ENCODE measurements at places on chromosomes 3 and 15.

DNA sequence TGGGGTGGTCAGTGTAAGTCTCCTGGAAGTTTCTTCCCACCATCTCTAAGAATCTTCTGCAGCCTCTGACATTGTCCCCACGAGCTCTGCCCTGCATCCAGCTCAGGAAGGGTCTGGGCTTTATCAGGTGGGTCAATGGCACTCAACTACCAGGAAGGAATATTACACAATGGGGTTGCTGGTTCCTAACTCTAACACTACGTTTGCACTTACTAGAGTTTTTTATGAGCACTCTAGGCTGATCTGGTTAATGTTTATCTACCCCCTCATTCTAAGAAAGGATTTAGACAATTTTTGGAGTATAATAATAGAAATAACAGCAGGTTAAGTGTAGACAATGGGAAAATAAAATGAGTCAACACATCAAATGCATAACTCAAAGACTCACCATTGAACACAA lies 411.1 kb upstream of the RGMA start:
- DNase-seq = no peak

DNA sequence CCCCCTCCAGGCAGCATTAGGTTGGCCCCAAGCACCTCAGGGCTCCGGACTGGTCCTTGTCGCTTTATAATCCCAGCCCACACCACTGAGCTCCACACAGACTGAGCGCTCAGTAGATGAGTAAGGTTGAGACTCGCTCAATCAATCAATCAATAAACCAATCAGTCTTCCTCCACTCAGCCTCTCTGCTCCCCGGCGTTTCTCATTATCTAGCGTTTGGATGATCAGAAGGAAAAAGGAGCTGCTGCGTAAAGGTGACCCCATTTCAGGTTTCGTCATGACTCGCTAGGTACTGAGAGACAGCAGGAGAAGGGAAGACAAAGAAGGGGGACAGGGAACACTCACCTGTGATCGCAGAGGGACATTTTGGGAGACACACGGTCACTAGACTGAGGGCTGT lies 41.2 kb downstream of the ZNF710 start:
- no peak for DNase-seq

- no peak for DNase-seq
Observed at GRCh38 chr3:87336761-87337160, 60.4 kb upstream of the POU1F1 start.

DNA sequence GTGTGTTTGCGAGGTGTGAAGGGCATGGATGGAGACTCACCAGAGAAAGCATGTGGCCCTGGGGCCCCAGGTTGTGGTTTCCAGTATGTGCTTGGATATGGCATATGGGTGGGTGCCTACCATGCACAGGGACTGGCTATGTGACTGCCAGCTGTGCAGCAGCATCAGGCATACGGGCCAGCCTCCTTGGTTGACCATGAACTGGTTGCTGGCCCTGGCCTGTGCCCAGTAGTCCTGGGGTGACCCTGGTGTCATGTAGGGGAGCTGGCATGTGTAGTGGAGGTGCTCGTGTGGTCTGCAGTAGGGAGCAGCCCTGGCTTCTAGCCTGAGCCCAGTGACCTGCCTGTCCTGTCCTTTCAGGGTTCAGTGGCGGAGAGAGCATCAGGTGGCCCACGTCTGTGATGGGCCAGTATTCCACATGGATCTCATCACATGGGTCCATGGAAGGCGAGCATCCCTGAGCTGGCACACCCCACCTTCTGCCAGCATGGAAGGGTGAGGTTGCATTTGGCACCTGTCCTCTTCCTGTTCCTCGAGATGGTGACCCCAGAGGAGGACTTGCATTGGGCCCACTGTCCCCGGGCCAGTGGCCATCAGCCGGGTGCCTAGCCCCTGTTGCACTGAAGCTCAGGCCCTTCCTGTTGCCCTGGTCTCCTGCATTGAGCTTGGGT lies 228.9 kb downstream of the SNRPN start:
- no peak for DNase-seq

GRCh38 chr15:66404532-66404931 lies 17.8 kb downstream of the MAP2K1 start:
- DNase-seq = no peak

- peak; percentile 20 for DNase-seq
Observed at GRCh38 chr3:11820531-11821041, 26.1 kb downstream of the TAMM41 start.
